ENCODE measurements at places on chromosomes 1 and 21.

DNA sequence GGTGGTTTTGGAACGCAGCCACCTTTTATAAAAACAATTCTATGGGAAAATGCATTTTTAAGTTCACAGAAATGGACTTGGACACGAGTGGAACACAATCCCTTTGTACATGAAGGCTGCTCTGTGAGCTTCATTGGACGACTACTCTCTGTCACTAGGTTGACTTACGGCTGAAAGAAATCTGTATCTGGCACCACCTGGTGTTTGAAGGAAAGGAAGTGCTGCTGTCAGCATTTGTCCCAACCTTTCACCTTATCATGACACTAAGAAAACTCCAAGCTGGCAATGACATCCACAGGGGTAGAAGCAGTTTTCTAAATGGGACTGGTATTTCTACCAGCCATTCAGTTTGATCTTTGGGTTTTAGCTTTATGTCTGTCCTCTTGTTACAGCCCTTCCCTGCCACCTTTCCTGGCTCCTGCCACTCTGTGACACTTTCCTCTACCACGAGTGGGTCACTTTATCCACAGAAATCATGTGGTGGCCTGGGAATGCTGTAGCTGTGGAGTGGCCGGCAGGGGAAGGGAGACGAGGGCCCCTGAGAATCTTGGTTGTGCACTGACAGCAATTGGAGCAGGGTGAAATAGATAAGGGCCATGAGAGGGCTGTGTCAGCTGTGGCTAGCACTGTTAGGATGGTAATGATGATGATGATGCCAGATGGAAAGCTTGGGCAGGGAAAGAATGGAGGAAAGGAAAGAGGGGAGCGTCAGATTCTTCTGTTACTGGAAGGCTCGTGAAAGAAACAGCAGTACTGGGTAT is 85.2 kb downstream of the TBX19 start:
- no peak for DNase-seq

GRCh38 chr1:53025769-53026112 is 36.3 kb upstream of the PODN start:
- DNase-seq, result no peak

- no peak for DNase-seq
Measured at GRCh38 chr1:55541296-55541695, 326.1 kb upstream of the USP24 start.

DNA sequence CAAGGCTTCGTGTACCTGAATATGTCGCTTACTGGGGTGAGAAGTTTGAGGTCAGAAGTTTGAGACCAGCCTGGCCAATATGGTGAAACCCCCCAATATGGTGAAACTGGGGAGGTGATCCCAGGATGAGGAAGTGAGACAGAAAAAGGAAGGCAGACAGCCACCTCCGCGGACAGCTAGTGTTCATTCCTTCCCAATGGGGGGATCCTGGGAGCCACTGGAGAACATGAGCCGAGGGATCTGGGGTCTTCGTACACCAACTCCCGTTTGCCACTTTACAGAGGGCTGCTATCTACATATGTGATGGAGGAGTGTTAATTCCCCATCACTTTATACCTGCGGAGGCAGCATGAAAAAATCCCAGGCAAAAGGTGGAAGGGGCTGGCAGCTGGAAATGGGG is 19.6 kb upstream of the IFFO2 start:
- DNase-seq, result no peak

DNA sequence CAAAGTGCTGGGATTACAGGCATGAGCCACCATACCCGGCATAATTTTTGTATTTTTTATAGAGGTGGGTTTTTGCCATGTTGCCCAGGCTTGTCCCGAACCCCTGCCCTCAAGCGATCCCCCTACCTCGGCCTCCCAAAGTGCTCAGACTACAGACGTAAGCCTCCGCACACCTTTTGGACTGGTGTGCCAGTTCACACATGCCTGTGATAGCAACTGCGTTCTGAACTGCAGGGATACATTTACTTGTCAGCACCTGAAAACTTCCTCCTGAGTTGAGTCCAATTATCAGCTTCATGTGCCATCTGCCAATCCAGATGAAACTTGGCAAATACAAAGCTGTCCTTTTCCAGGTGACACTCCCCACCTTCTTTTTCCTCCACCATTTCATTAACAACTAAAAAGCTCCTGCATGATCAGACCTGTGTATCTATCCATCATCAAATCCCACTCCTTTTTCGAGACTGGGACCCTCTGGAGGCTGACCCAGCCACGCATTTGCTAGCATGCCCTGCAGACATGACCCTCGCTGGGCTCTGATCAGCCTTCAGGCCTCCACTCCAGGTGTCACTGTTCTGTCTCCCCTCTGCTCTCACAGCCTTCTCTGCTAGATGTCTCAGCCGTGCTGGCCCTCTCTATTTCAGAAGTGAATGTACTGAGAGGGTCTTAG is 2.1 kb upstream of the DEGS1 start:
- no peak for DNase-seq

DNA sequence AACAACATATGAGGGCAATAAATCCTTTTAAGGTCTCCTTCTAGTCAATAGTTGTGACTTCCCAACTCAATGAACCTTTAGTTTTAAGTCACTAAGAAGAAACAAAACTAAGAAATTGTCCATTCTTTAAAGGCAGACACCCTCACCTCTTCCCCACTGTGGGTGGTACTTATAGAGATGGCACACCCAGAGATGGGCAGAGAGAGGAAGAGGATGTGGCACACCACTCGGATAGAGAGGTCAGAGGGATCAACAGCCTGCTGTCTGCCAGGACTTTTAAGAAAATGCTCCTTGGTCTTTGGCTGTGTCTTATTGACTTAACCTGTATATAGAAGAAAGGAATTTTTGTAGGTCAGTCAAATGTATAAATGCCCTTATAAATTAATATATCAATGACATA is 45.1 kb downstream of the FASLG start:
- no peak for DNase-seq

GRCh38 chr1:54329312-54330003 is 76.7 kb downstream of the SSBP3 start:
- DNase-seq, result no peak

DNA sequence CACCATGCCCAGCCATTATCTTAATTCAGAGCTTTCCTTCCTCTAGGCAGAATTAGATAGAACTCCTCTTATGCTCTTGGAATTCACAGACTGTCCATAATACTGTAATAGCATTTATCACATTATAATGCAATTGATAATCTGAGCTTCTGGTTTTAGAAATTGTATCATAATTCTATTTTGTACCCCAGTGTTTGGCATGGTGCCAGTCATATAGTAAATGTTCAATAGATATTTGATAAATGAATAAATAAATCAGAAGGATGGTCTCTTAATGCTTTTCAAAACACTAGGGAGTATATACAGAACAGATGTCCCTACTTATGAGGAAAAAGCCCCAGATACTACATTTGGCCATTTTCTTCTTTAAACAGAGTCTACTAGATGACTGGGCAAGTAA is 119.3 kb upstream of the BMP8A start:
- no peak for DNase-seq

GRCh38 chr1:185515696-185516095 is 198.7 kb upstream of the IVNS1ABP start:
- DNase-seq, result no peak

DNA sequence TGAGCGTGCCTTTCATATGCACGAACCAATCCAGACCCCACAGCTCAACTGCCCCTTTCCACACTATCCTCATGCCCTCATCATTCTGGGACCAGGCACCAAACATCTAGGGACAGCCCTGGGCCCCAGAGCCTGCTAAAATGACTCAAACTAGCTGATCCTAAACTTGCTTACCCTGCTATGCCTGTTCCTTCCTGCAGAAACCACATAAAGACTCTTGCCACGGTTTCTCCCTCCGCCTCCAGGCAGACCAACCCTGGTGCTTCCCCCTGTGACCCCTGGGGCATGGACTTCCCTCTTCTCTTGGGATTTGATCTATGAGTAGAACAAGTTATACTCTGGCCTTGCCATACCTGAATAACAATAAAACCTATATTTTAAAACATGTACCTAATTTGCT is 138.0 kb upstream of the CD34 start:
- no peak for DNase-seq

DNA sequence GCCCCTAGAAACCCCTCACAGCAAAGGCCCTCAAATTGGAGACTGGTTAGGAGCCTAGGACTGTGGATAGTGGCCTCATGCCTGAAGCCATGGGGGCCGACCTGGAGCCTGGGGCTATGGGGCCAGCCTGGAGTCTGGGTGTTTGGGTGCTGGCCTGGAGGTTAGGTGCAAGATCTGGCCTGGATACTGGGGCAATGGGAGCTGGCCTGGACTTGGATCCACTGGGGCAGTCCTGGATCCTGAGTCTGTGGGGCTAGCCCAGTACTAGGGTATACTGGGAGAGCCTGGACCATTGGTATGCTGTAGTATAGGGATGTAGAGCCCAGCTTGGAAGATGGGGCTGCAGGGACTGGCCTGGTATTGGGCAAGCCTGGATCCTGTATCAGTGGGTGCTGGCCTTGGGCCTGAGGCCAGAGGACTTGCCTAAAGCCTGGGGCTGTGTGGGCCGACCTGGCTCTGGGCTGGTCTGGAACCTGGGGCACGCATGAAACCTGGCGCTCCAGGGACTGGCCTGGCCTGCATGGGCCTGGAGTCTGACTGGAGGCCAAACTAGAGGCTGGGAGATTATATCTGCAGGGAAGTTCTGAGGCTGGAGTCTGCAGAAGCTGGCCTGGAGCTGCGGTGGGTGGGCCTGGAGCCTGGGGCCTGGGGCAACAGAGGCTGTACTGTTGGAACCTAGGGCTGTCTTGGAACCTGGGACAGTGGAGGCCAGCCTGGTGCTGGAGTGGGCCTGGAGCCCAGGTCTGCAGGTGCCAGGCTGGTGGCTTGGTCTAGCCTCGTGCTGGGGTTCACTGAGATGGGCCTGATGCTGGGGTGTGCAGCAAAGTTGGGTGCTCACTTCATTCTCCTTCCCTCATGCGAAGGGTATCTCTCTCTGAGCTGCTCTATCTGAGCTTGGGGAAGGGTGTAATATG is 12.6 kb upstream of the DENND1B start:
- no peak for DNase-seq

DNA sequence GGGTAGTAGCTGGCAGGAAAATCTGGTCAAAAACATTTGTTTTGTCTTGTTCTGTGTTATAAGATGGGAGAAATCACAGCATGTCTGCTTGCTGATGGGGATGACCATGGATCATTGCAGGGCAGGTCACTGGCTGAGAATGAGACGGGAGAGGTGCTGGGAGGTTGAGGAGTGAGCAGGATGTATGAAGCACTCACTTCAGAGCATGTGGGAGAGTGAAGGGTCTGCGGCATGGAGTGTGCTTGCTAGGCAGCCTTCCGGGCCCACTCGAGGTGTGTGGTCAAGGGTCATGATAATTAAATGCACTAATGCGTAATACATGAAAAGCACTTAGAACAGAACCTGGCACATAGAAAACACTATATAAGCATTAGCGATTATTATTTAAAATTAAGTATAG is 42.0 kb upstream of the SPOCD1 start:
- DNase-seq, result no peak

GRCh38 chr1:228691926-228692325 is 43.4 kb upstream of the RHOU start:
- peak; percentile 23 for DNase-seq

GRCh38 chr1:230352537-230352936 is 73.6 kb downstream of the PGBD5 start:
- no peak for DNase-seq

- DNase-seq, result no peak
Measured at GRCh38 chr1:8392522-8392921, 74.6 kb downstream of the SLC45A1 start.

DNA sequence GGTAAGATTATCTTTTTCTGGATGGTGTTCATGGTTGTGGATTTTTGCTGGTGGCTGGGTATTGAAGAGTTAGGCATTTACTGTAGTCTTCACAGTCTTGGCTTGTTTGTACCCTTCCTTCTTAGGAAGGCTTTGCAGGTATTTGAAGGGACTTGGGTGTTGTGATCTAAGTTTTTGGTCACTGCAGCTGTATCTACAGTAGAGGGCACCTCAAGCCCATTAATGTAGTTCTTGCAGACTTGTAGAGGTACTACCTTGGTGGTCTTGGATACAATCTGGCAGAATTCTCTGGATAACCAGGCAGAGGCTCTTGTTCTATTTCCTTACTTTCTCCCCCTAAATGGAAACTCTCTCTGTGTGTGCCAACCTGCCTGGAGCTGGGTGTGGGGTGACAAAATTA is 155.8 kb upstream of the BRINP3 start:
- DNase-seq, result no peak

DNA sequence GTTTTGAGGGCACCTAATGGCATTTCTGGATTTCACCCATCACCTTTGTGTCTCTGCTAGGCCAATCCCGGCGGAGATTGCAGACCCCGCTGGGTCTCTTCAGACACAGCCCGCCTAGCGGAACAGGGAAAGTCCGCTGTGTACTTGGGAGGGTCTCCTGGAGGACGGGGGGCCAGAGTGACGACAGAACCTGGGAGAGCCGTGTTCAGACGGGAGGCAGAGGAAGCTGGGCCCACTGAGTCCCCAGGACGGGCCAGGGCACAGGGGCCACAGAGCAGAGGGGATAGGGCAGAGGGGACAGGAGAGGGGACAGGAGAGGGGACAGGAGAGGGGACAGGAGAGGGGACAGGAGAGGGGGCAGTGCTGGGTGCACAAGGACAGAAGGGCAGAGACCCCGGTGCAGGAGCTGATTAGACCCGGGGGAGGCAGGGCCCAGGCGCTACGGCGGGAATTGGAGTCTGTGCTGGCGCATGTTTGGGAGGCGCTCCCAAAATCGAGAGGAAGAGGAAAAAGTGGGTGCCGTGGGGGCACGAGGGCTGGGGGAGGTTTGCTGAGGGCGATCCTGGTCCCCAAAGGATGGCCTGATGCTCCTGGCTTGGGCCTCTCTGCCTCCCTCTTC is 12.7 kb downstream of the TRPM2 start:
- no peak for DNase-seq

GRCh38 chr1:193355178-193355577 is 168.8 kb upstream of the B3GALT2 start:
- no peak for DNase-seq

GRCh38 chr1:63818567-63819325 is 44.9 kb downstream of the ROR1 start:
- peak; percentile 43 for DNase-seq

DNA sequence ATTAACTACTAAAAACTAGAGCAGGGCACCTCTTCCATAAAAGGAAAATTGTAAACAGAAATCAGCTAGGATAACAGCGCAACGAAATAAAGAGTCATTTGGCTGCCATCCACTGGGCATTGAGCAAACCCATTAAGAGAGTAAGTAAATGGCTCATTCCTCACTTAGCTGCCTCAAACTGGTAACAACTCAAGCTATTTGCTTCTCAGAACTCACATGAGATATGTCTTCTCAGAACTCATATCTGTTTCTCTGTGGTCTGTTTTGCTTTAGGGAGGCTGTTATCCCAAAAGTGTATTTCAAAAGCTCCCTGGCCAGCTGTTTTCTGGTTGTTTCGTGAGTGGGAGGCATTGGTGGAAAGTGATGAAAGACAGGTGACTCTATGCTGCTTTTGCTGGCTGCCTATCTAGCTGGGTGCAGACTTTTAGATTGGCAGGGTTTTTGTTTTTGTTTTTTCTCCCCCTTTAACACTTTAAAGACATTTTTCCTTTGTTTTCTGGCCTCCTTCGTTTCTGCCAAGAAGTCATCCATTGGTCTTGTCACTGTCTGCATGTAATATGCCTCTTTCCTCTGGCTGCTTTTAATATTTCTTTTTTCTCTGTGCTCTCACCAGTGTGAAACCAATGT is 269.2 kb upstream of the RGS18 start:
- peak; percentile 0 for DNase-seq

- DNase-seq, result no peak
Measured at GRCh38 chr1:203704120-203704519, 60.9 kb upstream of the LAX1 start.
